ENCODE measurements at places on chromosomes 13 and 19. TPM values are rescaled to one million over a fixed set of nuclear protein-coding genes. Genes with fewer than 3 reads are reported as not detected.

Gene PALM3
- polyA plus RNA-seq: 0.45 TPM

Gene RAB3A
- 5.1 TPM for polyA plus RNA-seq

Gene MIA
- polyA plus RNA-seq: 1.2 TPM

Gene RXFP2
- polyA plus RNA-seq: not detected

Gene PPP5C
- polyA plus RNA-seq: 73.4 TPM

Gene NDUFA13
- polyA plus RNA-seq: 180 TPM

Gene GRIN2D
- 2.5 TPM for polyA plus RNA-seq

Gene PSG6
- polyA plus RNA-seq: not detected

Gene VSTM1
- polyA plus RNA-seq: not detected

Gene ONECUT3
- not detected for polyA plus RNA-seq

Gene LRRC4B
- 9.7 TPM for polyA plus RNA-seq

Gene RFPL4A
- 0.26 TPM for polyA plus RNA-seq

Gene UBE2L5
- 0.28 TPM for polyA plus RNA-seq

Gene TUBB4A
- polyA plus RNA-seq: 0.49 TPM

Gene OVOL3
- not detected for polyA plus RNA-seq

Gene TMEM150B
- polyA plus RNA-seq: 1.3 TPM

Gene CASP14
- 0.31 TPM for polyA plus RNA-seq

Gene DHDH
- 0.93 TPM for polyA plus RNA-seq

Gene LGALS14
- not detected for polyA plus RNA-seq

Gene CEACAM7
- polyA plus RNA-seq: not detected

Gene IL12RB1
- 0.75 TPM for polyA plus RNA-seq

Gene GRK1
- 0.34 TPM for polyA plus RNA-seq

Gene EFNA2
- polyA plus RNA-seq: 0.48 TPM

Gene NXNL1
- not detected for polyA plus RNA-seq

Gene ZIK1
- 4.6 TPM for polyA plus RNA-seq

Gene SPTBN4
- polyA plus RNA-seq: 0.19 TPM

Gene ZNF878
- 0.31 TPM for polyA plus RNA-seq

Gene IZUMO4
- polyA plus RNA-seq: 2.9 TPM

Gene CLDN10
- polyA plus RNA-seq: 16.6 TPM

Gene ZNF442
- polyA plus RNA-seq: 1.9 TPM

Gene ZNF296
- polyA plus RNA-seq: 1.0 TPM

Gene RFXAP
- polyA plus RNA-seq: 8.1 TPM

Gene N4BP2L1
- polyA plus RNA-seq: 9.5 TPM

Gene CRX
- polyA plus RNA-seq: not detected

Measured in hindlimb muscle (tissue), 1 donor.